ENCODE measurements at places on chromosomes 11 and 22.

DNA sequence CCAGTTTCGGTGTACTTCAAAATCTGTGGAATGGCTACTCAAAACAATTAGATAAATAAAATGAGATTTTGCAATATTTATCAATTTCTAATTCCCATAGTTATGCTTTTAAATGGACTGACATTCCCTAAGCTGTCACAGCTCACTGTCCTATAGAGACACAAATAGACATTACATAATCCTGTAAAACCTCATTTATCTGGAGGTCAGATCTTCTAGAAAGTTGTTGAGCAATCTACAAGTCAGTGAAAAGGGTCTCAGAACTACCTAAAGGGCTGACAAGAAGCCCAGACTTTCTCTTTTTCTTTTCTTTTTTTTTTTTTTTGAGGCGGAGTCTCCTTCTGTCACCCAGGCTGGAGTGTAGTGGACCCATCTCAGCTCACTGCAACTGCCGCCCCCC, 12.0 kb downstream of the ALG8 start:
- DNase-seq, result no peak

GRCh38 chr22:40031766-40032470, 37.2 kb downstream of the FAM83F start:
- no peak for DNase-seq

- no peak for DNase-seq
Measured at GRCh38 chr11:93192163-93192562, 5.6 kb downstream of the SLC36A4 start.

DNA sequence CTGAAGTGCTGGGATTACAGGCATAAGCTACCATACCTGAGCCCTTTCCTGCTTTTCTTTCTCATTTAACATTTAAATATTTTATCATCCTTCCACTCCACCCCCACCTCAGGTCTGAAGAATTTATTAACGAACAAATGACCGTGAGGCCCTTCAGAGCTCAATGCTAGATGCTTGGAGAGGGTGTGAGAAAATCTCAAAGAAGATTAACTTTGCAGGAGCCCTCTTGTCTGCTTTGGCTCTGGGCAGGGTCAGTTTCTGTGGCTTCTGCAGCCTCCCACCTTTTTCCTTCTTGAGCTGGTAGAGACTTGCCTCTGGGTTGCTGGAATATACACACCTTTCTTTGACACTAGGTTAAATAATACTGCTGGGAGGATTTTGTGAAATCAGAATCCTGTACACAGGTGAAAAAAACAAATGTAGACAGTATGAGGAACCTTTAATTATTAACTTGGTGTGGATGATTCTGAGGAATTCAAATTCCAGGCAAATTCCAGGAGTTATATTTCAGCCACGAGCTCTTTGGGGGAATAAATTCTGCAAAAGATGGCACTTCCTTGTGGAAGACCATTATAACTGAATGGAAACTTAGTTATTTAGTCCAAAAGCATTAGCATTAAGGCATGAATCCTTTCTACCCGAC, 3.4 kb upstream of the ZBTB44 start:
- DNase-seq, result no peak

- DNase-seq, result no peak
Measured at GRCh38 chr11:75208446-75208845, 32.1 kb upstream of the TPBGL start.

Measured in CD8-positive, alpha-beta memory T cell (primary cell).